ENCODE measurements at places on chromosomes 3 and 15.

- DNase-seq = no peak
Observed at GRCh38 chr15:86236356-86237110, 156.9 kb downstream of the AGBL1 start.

DNA sequence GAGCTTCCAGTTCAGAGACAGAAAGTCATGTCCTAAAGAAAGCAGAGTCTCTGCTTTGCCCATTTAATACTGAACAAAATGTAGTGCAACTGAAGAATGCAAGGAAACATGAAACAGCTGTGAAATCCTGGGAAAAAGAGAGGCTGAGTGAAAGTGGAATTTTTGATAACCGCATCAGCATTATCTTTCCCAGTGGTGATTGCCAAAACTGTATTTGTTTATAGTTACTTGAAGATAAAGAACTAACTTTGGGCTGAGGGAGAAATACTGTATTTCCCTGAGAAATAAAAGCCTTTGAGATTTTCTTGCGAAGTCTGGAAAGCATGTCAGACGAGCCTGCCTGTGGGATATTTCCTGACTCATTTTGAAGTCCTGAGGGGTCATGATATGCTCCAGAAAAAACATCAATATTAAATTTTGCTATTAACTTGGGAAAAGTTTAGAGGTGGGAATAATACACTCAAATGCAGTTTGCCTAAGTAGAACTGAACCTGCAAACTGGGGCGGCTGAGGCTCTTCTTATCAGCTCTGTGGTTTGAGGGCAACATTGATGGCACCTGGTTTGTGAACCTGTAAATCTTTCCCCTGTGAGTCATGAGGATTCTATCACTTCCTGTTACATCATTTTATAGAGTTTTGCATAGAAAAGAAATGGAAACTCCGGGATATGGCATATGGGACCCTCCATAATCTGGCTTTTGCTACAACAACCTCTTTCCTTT is 855.3 kb downstream of the MCTP2 start:
- no peak for DNase-seq

DNA sequence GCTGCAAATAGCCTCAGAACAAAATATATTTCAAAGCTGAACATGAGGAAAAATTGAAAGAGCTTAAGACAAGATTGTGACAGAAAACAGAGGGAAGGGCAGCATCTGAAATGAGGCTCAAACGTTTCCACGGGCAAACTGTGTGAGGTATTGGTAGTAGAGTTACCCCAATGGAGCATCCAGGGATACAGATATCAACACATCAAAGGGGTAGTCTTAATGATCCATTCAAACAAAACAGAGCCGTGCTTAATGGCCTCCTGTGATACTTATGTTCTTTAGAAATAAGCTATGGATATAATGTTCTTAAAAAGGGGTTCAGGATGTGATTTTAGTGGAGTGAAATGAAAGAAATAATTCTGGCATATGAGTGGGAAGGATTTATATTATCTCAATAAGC is 430.3 kb upstream of the PDZRN3 start:
- DNase-seq = no peak

- DNase-seq = no peak
Observed at GRCh38 chr15:99671926-99672635, 61.2 kb downstream of the LYSMD4 start.

- no peak for DNase-seq
Observed at GRCh38 chr15:57422113-57422754, 45.9 kb downstream of the CGNL1 start.

GRCh38 chr15:49506341-49506740 is 83.3 kb downstream of the FGF7 start:
- DNase-seq = no peak

- no peak for DNase-seq
Observed at GRCh38 chr3:46293991-46294833, 52.0 kb downstream of the CCR3 start.

DNA sequence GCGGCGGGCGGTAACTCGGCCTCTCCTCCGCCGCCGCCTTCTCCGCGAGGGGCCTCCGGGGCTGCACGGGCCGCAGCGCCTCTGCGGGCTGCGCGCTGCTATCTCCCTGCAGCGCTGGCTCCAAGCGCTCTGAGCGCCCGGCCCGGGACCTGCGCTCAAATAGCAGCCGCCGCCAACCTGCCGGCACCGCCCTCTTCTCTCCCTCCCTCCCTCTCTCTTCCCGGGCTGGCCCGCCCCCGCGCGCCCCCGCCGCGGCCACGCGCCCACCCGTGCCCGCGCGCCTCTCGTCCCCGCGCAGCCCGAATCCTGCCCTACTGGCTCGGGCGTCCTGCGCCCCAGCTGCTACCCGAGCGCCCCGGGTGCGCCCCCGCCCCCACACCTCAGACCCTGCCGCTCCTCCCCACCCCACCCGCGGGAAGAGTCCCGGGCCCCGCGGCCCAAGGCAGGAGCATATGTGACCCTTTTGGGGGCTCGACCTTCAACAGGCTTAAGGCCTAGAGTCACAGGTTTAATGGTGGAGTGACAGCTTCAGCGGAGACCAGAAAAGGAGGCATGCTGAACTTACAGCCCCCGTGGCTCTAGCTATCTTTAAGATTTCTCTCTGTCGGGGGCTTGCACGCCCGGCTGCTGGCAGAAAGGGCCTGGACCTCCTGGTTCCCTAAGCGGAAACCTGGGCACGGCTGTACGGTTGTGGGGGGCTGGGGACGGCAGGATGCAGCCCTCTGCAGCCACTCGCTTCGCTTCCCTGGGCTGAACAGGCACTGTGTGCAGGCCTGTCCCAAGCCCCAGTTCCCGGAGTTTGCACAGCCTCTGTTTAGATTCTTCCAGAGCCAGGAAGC is at the start of gene CACNA2D2:
CACNA2D2 (minus strand) TSS at position 131 of the 839 bp plus-strand sequence. CDS start 211 bp downstream, outside the sequence.
- no peak for DNase-seq

DNA sequence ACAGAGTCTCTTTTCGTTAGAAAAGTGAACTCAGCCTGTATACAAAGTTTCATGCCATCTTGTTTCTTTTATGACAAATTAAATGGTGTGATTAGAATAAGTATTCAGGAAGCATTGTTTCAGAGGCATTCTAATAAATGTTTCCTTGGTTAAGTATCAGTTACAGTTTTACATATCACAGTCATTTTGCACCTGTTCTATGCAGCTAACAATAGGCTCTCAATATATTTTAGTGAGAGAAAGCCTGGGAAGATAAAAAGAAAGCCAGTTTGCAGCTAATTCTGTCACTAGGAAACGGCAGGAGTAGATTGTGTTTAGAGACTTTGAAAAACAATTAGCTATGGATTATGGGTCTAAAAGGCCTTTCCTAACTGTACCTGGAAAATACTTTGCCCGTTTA is 252.8 kb downstream of the ZIC1 start:
- no peak for DNase-seq

- DNase-seq = no peak
Observed at GRCh38 chr3:57434041-57434440, 110.1 kb downstream of the DNAH12 start.

DNA sequence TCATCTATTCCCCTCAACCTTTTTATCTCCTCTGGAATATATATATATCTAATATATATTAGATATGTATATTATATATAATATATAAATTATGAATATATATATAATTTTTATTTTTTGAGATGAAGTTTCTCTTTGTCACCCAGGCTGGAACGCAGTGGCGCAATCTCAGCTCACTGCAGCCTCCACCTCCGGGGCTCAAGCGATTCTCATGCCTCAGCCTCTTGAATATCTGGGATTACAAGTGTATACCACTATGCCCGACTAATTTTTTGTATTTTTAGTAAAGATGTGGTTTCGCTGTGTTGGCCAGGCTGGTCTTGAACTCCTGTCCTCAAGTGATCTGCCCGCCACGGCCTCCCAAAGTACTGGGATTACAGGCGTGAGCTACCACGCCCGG is 22.2 kb downstream of the PXYLP1 start:
- no peak for DNase-seq

DNA sequence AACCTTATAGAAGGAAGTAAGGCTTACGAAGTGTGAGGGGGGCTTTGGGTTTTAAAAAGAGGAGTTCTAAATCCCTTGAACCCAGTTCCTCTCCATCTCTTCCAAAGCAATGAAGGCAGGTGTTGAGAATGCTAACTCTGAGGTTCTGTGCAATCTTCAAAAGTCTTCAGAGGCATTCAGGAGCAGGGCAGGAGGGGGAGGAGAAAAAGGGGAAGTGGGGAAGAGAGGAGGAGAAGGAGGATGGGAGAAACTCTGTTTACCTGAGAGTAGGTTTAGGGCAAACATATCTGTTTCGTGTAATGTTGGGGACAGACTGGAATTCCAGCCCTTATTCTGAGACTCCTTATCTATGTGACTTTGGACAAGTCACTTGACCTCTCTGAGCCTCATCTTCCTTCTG is 36.9 kb downstream of the FAM3D start:
- no peak for DNase-seq

DNA sequence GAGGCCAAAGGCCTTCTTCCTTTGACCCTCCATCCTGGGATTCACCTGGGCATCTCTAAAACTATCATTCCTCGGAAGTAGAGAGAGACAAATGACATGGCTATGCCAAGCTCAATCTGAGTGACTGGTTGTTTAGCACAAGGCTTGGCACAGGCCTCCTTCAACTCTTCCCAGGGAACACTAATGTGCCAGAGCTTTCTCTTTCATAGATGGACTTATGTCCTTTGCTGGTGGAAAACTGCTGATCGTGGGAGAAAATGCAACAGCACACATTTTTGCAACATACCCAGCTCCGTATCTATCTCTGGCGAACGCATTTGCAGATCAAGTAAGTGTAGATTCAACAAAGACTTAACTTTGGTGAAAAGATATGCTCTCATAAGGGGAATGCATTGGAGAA is 36.5 kb downstream of the AQP9 start:
- DNase-seq = no peak

GRCh38 chr15:92050220-92050898 is 196.9 kb downstream of the SLCO3A1 start:
- no peak for DNase-seq

- DNase-seq = no peak
Observed at GRCh38 chr15:59298225-59298853, 74.3 kb downstream of the MYO1E start.

DNA sequence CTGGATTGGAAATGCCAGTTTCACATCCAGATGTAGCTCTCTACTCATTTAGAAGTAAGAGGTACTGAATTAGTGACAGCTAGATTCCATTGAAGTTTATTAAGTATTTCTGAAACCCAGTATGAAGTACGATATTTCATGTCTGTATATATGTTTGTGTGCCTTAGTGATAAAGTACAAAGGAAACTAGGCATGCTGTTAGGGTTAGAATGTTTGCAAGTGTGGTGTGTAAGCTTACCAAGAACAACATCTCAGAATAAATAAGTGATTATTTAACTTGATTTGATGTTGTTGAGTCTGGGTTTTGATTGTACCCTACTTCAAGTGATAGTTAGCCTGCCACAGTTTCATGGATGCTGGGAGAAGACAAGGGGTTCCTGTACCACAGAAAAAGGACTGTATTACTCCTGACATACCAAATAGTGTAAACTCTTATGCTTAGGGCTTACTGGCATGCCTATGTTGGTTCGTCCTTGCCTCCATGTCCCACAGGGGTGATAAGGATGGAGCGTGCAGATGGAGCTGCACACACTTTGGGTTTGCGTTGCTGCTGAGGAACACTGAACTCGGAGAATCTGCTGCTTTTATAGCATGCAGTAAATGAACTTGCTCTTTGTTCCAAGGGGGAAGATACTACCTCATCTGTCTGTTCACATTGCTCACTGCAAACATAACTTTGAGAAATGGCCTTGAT is 43.6 kb downstream of the FNDC3B start:
- no peak for DNase-seq

DNA sequence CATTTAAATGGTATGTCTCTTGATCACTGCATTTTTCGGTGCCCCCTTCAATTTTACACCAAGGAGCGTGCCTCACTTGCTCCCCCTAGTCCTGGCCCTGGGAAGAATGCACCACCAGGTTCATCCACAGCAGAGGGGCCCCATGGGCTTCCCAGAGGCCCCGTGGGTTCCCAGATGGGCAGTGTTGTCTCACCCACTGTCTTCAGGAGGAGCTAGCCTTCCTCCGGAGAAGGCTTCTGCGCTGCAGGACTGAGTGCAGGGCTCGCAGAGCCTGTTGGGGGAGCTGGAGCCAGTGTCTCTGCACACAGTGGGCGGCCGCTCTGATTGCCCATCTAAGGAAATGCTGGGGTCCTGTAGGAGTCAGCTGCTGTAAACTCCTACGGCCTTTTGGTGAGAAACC is 45.9 kb downstream of the POLR2M start:
- DNase-seq = no peak

DNA sequence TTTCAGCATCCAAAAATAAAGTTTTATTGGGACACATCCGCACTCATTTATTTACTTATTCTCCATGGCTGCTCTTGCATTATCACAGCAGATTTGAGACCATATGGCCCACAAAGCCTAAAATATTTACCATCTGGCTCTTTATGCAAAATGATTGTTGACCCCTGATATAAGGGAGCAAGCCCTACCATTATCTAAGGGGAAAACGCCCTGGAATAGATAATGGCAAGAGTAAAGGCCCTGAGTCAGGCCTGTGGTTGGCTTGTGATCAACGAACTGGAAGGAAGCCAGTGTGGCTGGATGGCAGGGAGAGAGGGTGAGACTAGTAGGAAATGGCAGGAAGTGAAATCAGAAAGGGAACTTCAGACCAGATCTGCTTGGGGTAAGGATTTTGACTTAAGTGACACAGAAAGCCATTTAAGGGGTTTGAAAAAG is 24.6 kb upstream of the DMXL2 start:
- DNase-seq = no peak

DNA sequence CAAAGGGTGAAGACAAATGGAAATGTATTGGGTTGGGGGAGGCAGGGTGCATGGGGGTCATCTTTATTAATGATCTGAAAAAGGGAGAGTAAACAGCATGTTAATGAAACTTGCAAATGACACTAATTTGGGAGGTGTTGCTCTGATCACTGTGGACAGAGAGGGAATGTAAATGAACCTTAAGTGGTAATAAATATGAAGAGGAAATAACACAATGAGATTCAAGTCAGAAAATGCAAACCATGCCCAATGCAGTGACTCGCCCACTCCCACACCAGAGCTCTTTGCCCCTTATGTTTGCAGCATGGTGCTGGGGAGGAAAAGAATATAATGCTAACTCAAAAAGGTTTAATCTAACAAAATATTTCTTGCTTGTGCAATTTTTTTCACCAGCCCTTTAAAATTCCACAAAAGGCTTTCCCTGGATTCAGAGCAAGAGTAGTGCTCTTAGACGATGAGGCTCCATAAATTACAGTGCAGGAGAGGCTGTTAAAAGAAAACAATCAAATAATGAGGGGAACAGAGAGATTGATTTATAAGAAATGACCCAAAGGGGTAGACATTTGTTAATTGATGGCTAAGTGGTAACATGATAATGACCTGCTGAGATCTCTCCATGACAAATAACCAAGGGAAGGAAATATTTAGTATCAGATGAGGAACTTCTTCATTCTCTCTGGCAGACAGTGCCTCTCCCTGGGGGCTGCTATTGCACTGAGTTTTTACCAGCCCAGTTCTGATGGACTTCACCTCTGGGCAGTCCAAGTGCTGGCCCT is 210.0 kb upstream of the PPP2R3A start:
- no peak for DNase-seq

- no peak for DNase-seq
Observed at GRCh38 chr3:47980795-47981194, 35.4 kb downstream of the MAP4 start.

GRCh38 chr3:38133557-38134405 is 3.1 kb downstream of the ACAA1 start:
- no peak for DNase-seq

All from cerebellar nuclear complex (tissue), 1 donor.